ENCODE measurements at places on chromosomes 6 and 20.

- no peak for DNase-seq
These were observed 59.7 kb downstream of the GRIK2 start for GRCh38 chr6:101453221-101453620.

GRCh38 chr20:54103762-54104600 lies 33.6 kb upstream of the BCAS1 start:
- DNase-seq = no peak

GRCh38 chr20:36926653-36927200 lies 24.8 kb downstream of the SAMHD1 start:
- DNase-seq = no peak

- DNase-seq = no peak
These were observed 28.5 kb upstream of the TMEM244 start for GRCh38 chr6:129889580-129889979.

- no peak for DNase-seq
These were observed 172.1 kb upstream of the GGTLC1 start for GRCh38 chr20:24160563-24161281.

DNA sequence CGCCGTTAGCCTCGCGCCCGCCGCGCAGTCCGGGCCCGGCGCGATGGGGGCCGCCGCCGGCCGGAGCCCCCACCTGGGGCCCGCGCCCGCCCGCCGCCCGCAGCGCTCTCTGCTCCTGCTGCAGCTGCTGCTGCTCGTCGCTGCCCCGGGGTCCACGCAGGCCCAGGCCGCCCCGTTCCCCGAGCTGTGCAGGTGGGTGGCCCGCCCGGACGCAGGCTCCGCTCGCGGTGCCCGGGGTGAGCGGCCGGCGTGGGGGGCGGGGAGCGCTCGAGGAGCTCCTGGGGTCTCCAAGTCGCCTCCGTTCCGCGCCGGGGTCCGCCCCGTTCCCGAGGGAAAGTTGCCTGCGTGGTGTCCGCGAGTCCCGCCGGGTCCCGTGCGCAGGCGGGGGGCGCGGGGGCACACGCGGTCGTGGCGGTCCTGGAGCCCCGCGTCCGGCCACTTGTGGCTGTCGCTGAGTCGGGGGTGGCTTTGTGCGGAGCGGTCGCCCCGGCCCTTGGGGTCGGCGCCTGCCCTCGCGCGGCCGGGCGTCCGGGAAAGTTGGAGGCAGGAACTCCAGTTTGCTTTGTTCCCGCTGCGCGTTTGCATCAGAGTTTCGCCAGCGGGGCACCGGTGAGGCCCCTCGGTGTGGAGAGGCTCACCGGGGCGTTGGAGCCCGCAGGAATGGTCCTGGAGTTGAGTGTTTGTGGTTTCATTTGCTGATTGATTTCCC lies 476 bp downstream of the IGF2R start:
- DNase-seq = no peak

GRCh38 chr6:41224800-41225199 lies 3.3 kb upstream of the TREML4 start:
- DNase-seq = no peak

DNA sequence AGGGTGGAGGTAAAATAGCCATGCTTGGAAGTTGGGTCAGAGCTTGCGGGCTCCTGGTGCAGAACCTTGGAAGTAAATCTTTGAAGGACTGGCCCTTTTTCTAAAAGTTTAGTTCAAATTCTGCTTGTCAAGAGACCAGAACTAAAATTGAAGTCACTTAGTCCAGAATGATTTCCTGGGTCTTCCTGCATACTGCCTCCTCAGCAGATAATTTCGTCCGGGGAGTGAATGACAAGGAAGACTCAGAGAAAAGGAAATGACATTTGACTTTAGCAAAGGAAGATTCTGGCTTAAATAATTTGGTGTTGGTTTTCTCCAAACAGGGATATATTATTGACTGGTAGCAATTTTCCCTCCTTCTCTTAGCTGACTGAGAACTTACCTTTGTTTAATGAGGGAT lies 1.2 kb downstream of the TM9SF4 start:
- no peak for DNase-seq

GRCh38 chr6:134363323-134364039 lies 45.6 kb upstream of the SGK1 start:
- no peak for DNase-seq

DNA sequence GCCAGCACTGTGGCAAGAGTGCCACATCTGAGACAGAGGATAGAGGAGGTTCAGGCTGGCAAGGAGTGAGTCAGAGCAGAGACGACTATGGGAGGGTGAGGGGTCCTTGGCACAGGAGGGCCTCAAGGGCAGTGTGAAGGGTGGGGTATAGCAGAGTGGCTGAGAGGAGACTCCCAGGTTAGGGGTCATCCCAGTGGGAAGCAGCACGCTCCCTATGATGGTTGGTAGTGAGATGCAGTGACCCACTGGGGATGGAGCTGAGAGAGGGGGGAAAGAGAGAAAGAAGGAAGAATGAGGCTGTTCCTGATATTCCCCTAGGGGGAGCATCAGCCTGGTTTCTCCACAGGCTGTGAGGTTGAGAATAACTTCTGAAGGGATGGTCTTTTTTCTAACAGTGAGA lies 97.3 kb downstream of the INSM1 start:
- no peak for DNase-seq

DNA sequence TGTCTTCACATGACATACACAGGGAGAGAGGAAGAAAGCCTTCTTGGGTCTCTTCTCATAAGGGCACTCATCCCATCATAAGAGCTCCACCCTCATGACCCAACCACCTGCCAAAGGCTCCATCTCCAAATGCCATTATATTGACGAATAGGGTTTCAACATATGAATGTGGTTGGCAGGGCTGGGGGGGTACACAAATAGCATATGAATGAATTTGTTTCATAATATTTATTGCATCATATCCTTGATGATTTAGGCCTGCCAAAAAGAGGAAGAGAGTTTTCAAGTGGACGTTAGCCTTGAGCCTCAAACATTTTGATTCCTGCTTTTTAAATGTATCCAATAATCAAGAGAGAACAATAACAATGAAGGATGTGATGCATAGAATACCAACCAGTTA lies 26.2 kb upstream of the OPRM1 start:
- DNase-seq = no peak

DNA sequence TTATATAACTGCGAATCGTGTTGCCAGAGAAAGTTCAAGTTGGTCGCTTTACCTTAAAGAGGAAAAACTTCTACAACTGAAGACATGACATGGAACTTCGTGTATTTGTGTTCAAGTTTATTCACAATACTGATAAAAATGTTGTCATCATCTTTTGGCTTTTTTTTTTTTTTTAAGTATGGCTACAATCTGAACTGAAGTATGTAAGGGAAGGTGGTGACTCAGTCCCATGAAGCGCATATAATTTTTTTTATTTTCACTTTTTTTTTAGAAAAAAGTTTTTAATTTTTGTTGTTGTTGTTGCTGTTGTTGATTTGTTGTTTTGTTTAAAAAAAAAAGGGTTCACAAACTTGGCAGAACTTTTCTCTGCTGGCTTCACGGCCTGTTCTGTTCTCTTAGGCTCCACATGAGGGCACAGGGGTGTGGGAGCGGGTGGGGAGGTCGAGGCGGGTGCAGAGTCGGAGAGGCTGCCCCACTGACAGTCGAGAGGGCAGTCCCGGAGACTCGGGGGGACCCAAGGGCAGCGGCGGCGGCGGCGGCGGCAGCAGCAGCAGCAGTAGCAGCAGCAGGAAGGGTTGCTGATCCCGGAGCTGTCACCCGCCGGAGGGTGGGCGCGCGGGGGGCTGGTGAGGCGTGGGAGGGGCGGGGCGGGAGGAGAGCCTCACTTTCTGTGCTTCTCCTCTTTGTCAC lies 17.0 kb downstream of the TFAP2A start:
- no peak for DNase-seq

- DNase-seq = no peak
These were observed 52.0 kb upstream of the PLEKHG1 start for GRCh38 chr6:150547502-150548222.

- no peak for DNase-seq
These were observed 1272.1 kb downstream of the EPHA7 start for GRCh38 chr6:92147246-92147645.

GRCh38 chr6:129504456-129504855 lies 205.5 kb downstream of the ARHGAP18 start:
- no peak for DNase-seq

DNA sequence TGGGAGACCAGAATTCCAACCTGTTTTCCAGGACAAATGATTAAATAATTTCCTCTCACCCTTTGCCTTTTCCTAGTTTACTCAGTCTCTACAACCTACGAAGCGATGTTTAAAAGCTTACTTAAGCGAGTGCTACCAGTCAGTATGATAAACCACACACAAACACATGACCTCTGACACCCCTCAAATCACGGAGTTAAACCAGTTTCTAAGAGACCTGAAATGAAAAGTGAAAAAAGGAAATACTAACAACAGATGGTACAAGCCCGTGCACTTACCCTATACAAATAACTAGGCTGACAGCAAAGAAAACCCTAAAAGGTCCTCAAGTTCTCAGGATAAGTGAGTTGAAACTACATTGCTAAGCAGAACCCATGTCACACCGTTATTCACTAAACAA lies 7.7 kb downstream of the TNFRSF21 start:
- no peak for DNase-seq

GRCh38 chr20:22723659-22724058 lies 139.3 kb upstream of the FOXA2 start:
- DNase-seq = no peak

DNA sequence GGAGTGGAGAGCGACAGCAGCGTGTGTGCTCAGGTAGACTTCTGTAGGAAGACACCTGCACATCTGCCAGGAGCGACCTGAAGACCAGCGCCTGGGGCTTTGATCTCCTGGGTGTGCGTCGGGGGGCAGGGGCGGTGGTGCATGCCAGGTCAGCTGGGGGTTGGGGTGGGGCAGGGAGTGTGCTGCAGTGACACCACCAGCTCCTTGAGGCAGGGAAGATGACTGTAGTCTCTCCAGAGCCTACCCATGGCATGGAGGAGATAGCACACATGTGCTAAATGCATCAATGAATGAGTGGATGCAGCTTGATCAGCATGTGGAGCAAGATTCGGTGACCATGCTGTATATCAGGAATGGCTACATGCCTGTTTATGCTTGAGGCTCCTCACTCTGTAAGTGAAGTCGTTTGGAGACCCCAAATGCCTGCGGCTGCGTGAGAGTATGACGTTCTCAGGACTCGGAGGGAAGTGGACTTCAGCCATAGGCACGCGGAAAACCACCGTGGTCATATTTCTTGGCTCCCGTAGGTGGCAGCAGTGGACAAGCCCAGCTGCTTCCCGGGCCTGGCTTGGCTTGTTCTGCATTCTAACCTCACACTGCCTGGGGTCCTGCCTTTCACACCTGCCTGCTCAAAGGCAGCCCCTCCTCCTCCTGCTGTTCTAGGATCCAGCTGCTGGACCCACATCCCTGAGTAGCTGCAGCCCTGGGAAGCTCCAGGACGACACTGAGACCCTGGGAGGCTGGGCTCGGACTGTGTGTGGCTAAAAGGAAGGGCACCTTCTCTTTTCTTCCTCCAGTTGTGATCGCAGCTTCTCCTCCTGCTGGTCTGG lies 39.4 kb upstream of the KCNK16 start:
- peak; percentile 36 for DNase-seq

GRCh38 chr20:10313215-10313614 lies 94.6 kb downstream of the SNAP25 start:
- DNase-seq = no peak

GRCh38 chr20:16575390-16576140 lies 2.3 kb upstream of the KIF16B start:
- no peak for DNase-seq

- DNase-seq = no peak
These were observed 143.5 kb downstream of the WDR27 start for GRCh38 chr6:169558378-169558773.

DNA sequence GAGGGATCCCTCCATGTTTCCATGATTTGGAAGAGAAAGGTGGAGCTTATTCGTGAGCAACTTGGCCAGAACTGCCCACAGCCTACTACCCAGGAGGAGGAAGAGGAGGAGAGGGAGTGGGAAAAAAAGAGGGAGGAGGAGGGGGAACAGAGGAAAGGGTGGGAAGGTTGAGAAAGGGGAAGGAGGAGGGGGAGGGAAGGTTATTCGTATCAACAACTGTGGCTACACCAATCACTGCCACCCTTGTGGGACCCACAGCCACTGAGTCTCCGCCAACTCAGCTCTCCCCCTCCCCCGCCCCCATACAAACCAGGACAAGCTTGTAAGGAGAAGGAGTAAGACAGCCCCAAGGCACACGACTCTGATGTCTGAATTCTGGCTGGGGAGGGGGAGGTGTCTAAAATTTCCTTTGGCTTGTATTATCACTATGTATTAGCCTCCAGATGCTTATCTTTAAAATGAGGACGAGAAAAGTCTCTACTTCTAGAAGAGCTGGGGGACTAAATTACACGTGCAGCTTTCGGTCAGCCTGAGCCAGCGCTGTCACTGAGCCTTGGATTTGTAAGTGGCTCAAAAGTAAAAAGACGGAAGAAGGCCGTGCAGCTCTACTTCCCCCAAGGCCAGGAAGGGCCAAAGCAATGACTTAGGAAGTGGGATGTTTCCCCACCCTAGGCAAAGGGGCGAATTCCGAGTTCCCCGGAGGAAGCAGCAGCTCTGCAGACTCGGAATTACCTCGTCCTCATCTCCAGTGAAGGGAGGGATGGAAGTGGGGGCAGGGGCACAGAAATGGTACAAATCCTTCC lies 1.0 kb downstream of the FKBP1A start:
- DNase-seq = no peak

- DNase-seq = peak; percentile 43
These were observed 32.6 kb downstream of the CEP85L start for GRCh38 chr6:118618676-118619377.

- DNase-seq = no peak
These were observed 66.1 kb upstream of the RNF24 start for GRCh38 chr20:4081421-4081820.

GRCh38 chr6:165173484-165173883 lies 135.9 kb downstream of the C6orf118 start:
- no peak for DNase-seq
